Stimulated activated CD4-positive, alpha-beta T cell treated with anti-CD3 and anti-CD28 coated beads, TNF-alpha, amount 100 ng/mL, for 1 hour (primary cell): ENCODE measurements at places on chromosomes 2 and 18.

GRCh38 chr2:102025583-102026267 is 34.0 kb downstream of the IL1R2 start:
- DNase-seq, result no peak

GRCh38 chr2:217873371-217873770 is 129.4 kb downstream of the TNS1 start:
- no peak for DNase-seq

- no peak for DNase-seq
These were observed 35.5 kb downstream of the STAT1 start for GRCh38 chr2:190978389-190979053.

GRCh38 chr2:126831234-126832005 is 67.3 kb upstream of the TEX51 start:
- DNase-seq, result no peak

DNA sequence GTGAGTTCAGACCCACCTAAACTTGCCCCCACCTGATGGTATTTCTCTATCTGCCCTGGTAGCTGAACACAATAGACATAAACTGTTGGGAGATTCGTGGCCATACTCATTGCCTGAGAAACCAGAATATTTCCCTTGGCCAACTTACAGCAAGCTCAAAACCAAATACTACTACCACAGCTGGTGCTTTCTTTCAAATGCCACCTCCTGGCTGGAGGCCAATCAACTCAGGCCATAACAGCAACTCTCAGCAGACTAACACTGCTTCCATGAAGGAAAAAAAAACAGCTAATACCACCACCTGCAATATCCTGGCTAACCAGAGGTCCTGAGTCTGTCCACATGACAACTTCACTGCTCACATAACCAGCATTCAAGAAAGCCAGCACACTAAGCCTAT is 373.1 kb downstream of the CMPK2 start:
- no peak for DNase-seq

DNA sequence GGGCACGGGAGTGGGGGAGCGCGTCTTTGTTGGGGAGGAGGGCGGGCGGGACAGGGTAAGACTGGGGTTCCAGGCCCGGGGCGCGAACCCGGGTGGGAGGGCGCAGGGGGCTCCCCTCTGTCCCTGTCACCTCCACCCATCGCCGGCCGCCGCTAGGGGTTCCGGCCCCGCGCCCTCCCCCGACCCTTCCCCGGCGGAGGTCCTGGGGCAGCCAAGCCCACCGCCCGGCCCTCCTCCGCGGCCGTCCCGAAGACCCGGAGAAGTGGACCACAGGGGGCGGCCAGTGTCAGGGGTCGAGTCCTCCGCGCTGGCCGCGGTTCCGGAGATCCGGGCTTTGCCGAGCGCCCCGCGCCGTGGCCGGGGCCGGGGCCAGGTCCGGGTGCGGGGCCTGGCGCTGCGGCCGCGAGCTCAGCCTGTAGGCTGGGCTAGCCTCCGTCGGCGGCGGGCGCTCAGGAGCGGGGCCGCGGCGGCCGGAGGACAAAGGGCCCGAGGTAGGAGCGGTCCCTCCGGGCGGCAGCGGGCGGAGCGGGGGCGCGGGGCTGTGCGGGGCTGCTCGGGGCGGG is 16.6 kb upstream of the E2F6 start:
- no peak for DNase-seq

DNA sequence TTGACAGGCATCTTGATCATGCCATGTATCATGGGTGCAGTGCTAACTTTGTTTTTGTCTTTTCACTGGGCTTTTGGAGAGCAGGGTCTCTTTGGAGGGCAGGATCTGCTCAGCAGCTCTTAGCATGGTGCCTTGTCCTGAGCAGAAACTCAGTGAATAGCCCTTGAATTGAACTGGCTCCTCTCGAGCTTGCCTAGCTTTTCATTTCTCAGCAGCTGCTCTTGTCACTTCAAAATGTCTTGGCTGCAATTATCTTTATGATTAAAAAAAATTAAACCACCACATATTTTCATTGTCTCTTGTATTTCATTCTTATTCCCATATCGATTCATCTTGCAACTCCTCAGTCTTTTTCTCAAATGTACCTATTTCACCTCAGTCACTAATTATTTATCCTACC is 50.5 kb downstream of the CCDC85A start:
- DNase-seq, result no peak

DNA sequence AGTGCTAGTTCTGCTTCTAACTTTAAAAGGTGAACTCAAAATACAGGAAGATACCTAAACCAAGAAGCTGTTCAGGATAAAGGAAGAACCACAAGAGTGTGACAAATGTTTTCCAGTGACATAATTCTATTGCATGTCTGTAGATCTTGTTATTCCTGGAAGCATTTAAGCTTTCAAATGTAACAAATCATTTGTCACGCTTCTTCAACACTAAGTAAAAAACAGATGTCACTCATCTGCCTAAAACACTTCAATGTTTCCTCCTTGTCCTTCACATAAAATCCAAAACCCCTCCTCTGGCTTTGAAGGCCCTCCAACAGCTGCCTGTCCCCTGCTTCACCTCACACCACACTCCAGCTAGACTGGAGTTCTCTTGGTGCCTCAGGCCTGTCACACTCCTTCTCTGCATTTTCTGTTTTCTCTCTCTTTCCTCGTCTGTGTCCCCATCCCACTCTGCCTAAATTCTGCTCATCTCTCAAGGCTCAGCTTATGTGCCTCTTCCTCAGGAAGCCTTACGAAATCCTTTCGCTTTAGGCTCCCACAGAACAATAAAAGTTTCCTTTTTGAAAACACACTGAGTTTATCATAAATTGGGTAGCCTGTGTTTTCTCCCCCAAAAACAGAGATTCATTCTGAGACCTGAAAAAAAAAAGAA is 6.4 kb upstream of the CLEC4F start:
- no peak for DNase-seq

DNA sequence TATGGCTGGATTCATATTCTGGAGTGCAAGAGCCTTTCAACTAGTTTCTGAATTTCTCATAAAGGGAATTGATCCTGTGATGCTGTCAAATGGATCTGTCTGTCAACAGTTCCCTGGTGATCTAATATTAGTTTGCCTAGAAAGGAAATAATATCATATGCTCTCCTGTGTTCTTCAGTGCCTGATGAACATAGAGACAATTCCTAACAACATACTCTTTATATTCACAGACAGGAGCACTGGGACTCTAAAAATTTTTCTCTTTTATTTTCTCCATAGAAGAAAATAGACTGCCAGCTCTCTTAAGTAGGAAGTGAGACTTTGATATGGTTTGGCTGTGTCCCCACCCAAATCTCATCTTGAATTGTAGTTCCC is 259.7 kb downstream of the TMX3 start:
- no peak for DNase-seq

- DNase-seq, result no peak
These were observed 42.1 kb downstream of the TET3 start for GRCh38 chr2:74026687-74027241.

GRCh38 chr2:237280229-237280628 is 133.7 kb downstream of the COL6A3 start:
- DNase-seq, result no peak

DNA sequence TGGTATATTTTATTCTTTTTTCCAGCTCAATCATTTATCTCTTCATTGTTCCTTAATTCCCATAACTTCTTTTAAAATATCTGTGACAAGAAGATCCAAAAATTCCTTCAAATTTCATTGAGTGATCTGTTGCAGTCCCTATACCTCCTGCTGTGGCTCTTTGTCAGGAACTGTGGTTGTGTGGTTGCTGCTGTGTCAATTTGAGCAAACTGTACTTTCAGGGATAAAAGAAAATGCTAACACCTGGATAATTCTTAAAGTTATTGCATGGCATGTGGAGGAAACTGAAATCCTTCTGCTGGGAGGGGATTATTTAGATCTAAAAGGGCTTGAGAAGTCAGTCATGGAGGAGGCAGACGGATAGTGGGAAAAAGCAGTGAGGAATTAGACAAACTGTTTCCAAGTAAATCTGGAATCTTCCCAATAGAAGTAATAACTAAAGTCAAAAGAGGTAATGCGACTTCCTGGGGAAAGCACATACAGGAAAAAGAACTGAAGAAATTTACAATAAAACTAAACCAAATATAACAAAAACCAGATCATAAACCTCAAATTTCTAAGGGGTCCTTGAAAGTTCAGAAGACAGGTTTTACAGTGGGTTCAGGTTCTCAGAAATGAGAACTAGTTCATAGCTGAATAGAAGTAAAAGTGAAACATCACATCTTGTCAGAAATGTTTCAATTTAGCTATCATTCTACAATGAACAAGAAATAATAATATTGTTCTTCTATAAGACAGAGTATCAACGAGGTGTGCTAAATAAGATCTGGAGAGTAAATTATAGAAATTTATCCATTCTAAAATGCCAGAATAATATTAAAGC is 33.5 kb upstream of the CD226 start:
- DNase-seq, result no peak

DNA sequence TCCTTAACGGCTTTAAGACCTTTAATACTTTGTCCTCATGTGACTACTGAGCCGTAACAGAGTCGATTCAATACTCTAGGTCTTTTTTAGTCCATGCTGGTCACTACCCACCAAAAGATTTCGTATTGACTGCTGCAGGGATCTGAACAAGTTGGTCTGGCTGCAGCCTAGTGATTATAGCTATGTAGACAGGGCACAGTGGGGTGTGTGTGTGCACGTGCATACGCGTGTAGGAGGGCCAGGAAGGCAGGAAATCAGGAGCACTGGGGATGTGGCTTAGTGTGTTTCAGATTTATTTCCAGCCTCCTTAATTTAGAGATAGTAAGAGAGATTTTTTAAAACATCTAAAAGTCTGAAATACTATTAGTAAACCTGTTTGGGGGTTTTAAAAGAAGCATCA is 161.4 kb downstream of the MYO3B start:
- DNase-seq, result no peak

DNA sequence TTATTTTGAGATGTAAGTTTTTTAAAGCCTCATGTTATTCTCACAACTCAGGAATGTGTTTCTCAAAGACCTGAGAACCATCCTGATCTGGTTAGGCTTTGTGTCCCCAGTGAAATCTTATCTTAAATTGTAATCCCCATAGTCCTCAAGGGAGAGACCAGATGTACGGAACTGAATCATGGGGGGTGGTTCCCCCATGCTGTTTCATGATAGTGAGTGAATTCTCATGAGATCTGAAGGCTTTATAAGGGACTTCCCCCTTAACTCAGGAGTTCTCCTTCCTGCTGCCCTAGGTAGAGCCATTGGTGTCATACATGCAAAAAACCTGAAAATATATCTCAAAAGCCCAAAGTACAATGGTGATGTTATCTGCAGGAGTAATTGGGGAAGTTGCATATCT is 836.7 kb downstream of the CBLN2 start:
- no peak for DNase-seq
